Muscle of leg (tissue), 16 donors: ENCODE measurements at places on chromosomes 7 and 10. TPM values are rescaled to one million over a fixed set of nuclear protein-coding genes. Genes with fewer than 3 reads are reported as not detected.

- DNase-seq: peak; percentile 77
- peak overlapping the region; percentile 65 for H3K4me3 ChIP-seq
- peaks cover 39% of the 10 kb centered on the region for H3K36me3 ChIP-seq
Observed at GRCh38 chr10:86671985-86672710, 3.8 kb downstream of the LDB3 start.

DNA sequence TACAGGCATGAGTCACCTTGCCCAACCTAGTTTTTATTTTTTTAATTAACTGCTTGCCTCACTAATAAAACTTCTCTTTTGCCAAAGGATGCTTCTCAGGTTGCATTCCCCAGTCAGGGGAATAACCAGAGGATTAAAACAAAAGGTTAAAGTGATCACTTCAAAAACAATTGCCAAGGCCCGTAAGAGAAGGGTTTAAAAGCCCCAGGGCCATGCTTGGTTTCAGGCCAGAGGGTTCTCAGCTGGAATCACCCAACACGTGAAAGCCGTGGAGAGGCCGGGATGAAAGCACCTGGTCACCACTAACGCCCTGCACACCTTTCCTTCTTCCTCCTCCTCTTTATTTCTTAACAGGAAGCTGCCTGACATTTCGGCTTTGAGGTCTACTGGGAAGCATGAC is 587.5 kb downstream of the PTPRN2 start:
- no peaks in the 10 kb centered on the region for H3K36me3 ChIP-seq
- H3K4me1 ChIP-seq: peaks cover 7% of the 10 kb centered on the region
- no peak for DNase-seq
- H3K27me3 ChIP-seq: peaks cover 2% of the 10 kb centered on the region
- no peak overlapping the region for H3K4me3 ChIP-seq
- H3K27ac ChIP-seq: no peak overlapping the region

DNA sequence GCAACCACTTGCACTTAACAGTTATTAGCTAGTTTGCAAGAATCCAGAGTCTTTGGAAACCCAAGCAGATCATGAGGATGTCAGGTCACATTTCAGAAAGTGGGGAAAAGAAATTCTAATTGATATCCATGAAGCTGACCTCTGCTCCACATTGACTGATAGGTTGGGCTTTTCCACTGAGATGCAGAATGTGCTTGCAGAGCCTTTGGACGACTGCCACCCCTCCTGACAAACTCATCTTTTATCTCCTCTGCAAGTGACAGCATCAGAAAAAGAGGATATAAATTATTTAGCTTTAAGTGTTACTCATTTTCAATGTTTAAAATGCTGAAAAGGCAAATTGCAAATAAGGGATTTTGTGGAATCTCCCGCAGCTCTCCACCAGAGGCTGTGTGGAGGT is 75.3 kb downstream of the C10orf90 start:
- DNase-seq: peak; percentile 11
- no peaks in the 10 kb centered on the region for H3K36me3 ChIP-seq
- no peak overlapping the region for H3K27ac ChIP-seq
- no peak overlapping the region for H3K4me3 ChIP-seq
- H3K4me1 ChIP-seq: no peaks in the 10 kb centered on the region
- H3K27me3 ChIP-seq: peaks cover 2% of the 10 kb centered on the region

DNA sequence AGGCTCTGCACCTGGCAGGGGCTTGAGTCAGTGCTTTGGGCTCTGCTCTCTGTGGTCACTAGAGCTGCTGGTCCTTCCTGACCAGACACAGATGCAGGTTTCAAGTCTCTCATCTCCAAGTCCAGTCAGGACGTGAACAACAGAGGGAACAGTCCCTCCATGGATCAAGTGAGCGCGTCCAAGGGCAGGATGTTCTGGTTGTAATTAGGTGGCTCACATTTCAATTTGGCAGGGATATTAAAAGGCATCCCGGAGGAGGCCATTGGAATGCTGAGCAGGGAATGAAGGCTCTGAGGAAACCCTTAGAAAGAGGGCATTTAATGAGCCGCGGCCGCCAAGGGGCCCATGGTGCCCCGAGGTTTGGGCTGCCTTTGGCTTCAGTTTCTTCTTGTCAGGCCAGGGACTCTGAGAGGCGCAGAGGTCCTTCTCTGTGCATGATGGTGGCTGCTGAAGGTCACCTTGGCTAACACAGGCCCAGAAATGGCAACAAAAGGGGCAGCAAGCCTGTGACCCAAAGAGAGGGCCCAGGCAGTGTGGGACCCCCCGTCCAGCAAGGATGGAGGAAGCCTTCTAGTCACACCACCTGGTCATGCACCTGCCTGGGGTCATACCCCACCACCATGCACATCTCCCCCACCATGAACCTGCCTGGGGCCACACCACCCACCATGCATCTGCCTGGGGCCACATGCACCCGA is 30.7 kb upstream of the INPP5A start:
- no peak overlapping the region for H3K4me3 ChIP-seq
- peaks cover 36% of the 10 kb centered on the region for H3K4me1 ChIP-seq
- H3K27ac ChIP-seq: peak overlapping the region; percentile 67

DNA sequence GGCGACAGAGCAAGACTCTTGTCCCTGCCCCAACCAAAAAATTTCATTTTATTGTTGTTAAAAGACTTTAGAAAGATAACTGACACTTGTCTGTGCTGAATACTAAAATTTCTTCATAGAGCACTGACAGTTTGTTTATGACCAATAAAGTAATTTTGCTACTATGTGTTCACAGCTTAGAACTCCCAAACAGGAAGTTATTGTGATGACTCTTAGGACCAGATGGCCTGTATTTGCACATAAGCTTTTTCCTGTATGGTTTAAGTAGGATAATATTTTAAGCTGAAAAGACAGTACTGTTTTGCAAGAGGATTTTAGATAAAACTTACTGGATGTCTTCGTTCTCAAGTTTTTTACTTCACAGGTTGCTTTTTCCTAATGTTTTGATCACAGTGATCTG is 80.7 kb downstream of the MMRN2 start:
- no peak overlapping the region for H3K4me3 ChIP-seq
- peak; percentile 43 for DNase-seq
- no peak overlapping the region for H3K27ac ChIP-seq
- H3K4me1 ChIP-seq: no peaks in the 10 kb centered on the region
- H3K36me3 ChIP-seq: peaks cover 12% of the 10 kb centered on the region

GRCh38 chr7:37318541-37318940 is 130.1 kb downstream of the ELMO1 start:
- H3K27me3 ChIP-seq: no peaks in the 10 kb centered on the region
- no peak overlapping the region for H3K27ac ChIP-seq
- H3K4me3 ChIP-seq: no peak overlapping the region
- H3K4me1 ChIP-seq: peaks cover 7% of the 10 kb centered on the region
- H3K36me3 ChIP-seq: peaks cover 2% of the 10 kb centered on the region

- peaks cover 4% of the 10 kb centered on the region for H3K27me3 ChIP-seq
- no peak overlapping the region for H3K4me3 ChIP-seq
- H3K4me1 ChIP-seq: no peaks in the 10 kb centered on the region
- H3K27ac ChIP-seq: no peak overlapping the region
- H3K36me3 ChIP-seq: no peaks in the 10 kb centered on the region
Observed at GRCh38 chr10:131616040-131616439, 284.8 kb upstream of the PPP2R2D start.

- H3K36me3 ChIP-seq: no peaks in the 10 kb centered on the region
- DNase-seq: peak; percentile 9
- H3K4me3 ChIP-seq: no peak overlapping the region
Observed at GRCh38 chr7:127021019-127021738, 231.6 kb downstream of the GRM8 start.

The C7orf57 gene
- 0.09 TPM for total RNA-seq

DNA sequence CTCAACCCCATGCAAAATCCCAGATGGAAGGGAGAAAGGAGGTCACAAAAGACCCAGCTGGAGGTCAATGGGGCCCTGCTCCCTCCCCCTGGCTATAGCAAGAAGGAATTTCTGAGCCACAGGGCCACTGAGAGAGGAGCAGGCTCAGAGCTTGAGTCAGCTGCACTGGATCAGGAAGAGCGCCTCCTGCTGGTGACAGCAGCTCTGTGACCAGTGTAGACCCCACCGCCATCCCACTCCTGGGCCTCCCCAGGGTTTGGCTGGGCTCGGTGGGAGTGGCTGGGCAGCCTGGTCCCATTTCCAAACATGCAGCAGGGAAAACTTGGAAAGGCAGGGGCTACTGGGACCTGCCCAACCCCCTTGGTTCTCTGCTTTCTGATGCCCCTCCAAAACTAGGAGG is 31.5 kb upstream of the PRLHR start:
- H3K27me3 ChIP-seq: peaks cover 10% of the 10 kb centered on the region
- H3K4me3 ChIP-seq: no peak overlapping the region
- H3K36me3 ChIP-seq: no peaks in the 10 kb centered on the region
- no peaks in the 10 kb centered on the region for H3K4me1 ChIP-seq

- H3K4me3 ChIP-seq: no peak overlapping the region
- DNase-seq: no peak
- no peaks in the 10 kb centered on the region for H3K4me1 ChIP-seq
- no peaks in the 10 kb centered on the region for H3K36me3 ChIP-seq
Observed at GRCh38 chr10:131277969-131278368, 33.6 kb downstream of the TCERG1L start.

DNA sequence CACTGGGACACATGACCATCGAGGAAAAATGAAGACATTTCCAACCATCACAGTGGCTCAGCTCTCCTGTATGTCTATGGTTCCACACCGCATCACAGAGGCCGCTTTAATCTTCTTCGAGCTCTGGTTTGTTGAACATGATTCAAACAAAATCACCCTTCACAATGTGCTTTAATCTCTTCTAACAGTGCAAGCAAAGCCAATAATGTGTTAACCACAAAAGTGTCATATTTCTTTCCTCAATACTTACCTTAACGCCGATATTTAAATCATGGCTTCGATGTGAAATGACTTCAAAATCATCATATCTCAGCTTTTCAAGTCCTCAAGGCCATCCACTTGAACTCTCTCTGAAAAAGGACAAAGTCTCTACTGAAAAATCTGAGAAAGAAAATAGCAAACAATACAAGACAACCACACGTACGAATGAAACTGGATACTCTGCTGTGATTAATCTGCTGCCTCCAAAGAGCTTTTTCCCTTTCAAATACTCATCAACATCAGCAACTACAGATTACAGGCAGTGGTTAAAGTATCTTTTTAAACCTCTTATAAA is 23.0 kb upstream of the SVIL start:
- no peaks in the 10 kb centered on the region for H3K27me3 ChIP-seq
- peaks cover 18% of the 10 kb centered on the region for H3K4me1 ChIP-seq
- no peak for DNase-seq
- H3K4me3 ChIP-seq: no peak overlapping the region
- H3K36me3 ChIP-seq: peaks cover 7% of the 10 kb centered on the region
- no peak overlapping the region for H3K27ac ChIP-seq

DNA sequence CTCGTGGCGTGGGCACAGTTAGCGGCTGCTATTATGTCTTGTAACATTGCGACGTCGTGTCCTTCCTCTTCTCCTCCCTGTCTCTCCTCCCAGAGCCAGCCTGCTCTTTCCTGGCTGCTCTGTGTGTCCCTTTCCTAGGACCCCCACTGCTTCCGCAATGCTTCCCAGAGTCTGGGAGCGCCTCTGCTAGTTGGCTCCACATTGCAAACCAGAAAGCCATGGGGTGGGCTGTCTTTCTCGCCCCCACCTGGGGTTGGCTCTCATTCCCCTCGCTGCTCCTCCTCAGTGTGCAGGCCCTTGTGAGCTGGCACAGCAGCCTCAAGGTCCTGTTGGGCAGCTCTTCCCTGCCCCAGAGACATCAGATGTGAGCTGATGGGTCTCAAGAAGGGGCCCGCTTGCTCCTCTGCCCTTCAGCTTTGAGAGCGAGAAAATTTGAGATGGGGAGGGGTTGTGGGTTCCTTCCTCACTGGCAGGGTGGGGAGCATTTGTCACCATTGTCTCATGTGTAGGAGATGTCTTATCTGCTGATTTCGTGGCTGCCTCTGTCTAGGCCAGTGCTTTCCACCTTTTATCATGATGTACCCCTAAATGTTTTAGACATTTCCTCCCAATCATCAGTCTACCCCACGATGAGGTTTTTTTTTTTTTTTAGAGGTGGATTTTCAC is 3.3 kb downstream of the ADAMTS14 start:
- peaks cover 79% of the 10 kb centered on the region for H3K4me1 ChIP-seq
- no peak for DNase-seq
- H3K27ac ChIP-seq: peak overlapping the region; percentile 87
- no peak overlapping the region for H3K4me3 ChIP-seq
- H3K27me3 ChIP-seq: peaks cover 1% of the 10 kb centered on the region
- H3K36me3 ChIP-seq: peaks cover 22% of the 10 kb centered on the region

The ICA1 gene
- total RNA-seq: 4.7 TPM

DNA sequence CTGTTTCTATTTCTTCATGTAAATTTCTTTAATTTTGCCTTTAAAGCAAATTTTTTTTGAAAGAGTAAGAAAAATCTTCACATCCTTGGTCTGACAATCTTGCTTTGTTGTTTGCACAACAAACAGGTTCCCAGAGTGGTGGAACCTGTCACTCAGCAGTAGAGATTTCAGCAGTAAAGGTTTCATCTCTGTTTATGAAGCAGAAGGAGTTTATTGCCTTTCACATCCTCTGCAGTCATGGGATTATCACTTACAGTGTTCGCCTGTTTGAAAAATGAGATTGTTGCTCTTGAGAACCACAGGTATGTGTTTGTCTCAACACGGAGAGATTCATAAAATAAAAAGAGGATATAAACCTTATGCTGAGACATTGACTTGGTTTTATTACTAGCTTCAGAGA is 342.6 kb downstream of the IPMK start:
- H3K4me1 ChIP-seq: no peaks in the 10 kb centered on the region
- H3K27ac ChIP-seq: no peak overlapping the region
- no peak for DNase-seq
- no peaks in the 10 kb centered on the region for H3K27me3 ChIP-seq
- no peaks in the 10 kb centered on the region for H3K36me3 ChIP-seq
- H3K4me3 ChIP-seq: no peak overlapping the region

- DNase-seq: no peak
- H3K27ac ChIP-seq: no peak overlapping the region
- no peaks in the 10 kb centered on the region for H3K27me3 ChIP-seq
- no peaks in the 10 kb centered on the region for H3K36me3 ChIP-seq
Observed at GRCh38 chr10:75468612-75469005, 37.2 kb downstream of the LRMDA start.

The OPN1SW gene
- not detected for total RNA-seq

The EBF3 gene
- total RNA-seq: 33.6 TPM

DNA sequence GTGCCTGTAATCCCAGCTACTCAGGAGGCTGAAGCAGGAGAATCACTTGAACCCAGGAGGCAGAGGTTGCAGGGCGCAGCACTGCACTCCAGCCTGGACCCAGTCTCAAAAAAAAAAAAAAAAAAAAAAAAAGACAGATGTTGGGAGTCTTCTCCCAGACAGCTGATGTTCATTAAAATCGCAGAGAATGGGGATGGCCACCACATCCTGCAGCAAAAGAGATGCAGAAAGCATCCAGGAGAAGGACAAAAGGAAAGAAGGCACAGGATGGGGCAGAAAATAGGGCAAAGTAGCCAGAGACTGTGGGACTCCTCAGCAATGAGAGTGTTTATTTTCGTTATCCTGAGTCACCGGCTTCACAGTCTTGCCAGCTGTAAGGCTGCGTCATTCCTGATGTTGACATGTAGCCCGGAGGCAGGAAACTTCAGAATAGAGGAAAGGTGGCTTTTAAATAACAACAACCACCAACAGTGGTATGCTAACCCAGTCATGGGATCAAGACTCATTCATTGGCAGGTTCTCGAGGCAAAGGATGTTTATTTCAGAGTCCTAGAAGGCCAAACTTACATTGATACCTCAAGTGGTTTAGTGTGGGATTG is 149.5 kb upstream of the SVIL start:
- H3K27ac ChIP-seq: peak overlapping the region; percentile 42
- peak; percentile 72 for DNase-seq
- peaks cover 5% of the 10 kb centered on the region for H3K4me1 ChIP-seq
- H3K27me3 ChIP-seq: no peaks in the 10 kb centered on the region
- H3K4me3 ChIP-seq: no peak overlapping the region

- H3K36me3 ChIP-seq: no peaks in the 10 kb centered on the region
- DNase-seq: no peak
- H3K27ac ChIP-seq: no peak overlapping the region
- H3K4me3 ChIP-seq: no peak overlapping the region
- peaks cover 2% of the 10 kb centered on the region for H3K27me3 ChIP-seq
Observed at GRCh38 chr10:131186547-131187253, 124.8 kb downstream of the TCERG1L start.
